Stimulated activated naive CD4-positive, alpha-beta T cell (primary cell): ENCODE measurements at places on chromosomes 1 and 21.

DNA sequence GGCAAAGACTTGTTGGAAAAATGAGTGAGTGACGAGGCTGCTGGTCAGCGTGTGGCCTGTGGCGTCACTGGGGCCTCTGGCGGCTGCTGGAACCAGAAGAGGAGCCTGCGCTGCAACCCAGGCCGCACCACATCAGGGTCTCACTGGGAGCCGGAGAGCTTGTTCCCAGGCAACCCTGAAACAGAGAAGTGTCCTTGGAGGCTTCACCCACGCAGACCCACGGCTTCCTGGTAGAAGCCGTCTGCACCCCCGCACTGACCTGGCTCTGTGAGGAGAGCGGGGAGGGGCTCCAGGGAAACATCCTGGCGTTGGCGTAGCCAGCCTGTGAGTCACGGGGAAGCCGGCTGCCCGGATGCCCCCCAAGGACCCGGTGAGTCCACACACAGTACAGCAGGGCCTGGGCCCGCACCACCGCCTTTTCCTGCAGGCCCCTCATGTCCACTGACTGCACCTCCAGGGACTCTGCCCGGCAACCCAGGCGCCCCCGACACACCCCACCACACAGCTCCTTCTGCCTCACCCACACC, 57.4 kb downstream of the COL6A1 start:
- no peak for DNase-seq

GRCh38 chr1:187696073-187696472, 867.3 kb downstream of the PLA2G4A start:
- DNase-seq, result no peak

DNA sequence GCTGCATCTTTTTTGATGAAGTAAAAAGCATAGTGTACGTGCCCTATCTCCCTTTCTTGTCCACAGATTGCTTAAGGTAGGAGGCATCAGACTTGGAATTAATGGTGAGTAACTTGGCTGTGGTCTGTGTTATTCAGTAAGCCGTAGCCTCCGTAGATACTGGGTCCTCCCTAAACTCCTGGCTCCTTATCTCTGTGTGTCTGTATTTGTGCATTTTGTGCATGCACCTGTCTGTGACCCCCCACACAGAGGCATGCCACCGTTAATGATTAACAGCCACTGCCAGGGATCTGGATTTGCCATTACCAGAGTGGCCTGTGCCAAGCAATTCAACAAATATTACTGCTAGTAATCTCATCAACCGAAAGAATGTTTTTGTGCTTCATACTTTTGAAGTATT, 31.9 kb downstream of the MAP3K21 start:
- no peak for DNase-seq

DNA sequence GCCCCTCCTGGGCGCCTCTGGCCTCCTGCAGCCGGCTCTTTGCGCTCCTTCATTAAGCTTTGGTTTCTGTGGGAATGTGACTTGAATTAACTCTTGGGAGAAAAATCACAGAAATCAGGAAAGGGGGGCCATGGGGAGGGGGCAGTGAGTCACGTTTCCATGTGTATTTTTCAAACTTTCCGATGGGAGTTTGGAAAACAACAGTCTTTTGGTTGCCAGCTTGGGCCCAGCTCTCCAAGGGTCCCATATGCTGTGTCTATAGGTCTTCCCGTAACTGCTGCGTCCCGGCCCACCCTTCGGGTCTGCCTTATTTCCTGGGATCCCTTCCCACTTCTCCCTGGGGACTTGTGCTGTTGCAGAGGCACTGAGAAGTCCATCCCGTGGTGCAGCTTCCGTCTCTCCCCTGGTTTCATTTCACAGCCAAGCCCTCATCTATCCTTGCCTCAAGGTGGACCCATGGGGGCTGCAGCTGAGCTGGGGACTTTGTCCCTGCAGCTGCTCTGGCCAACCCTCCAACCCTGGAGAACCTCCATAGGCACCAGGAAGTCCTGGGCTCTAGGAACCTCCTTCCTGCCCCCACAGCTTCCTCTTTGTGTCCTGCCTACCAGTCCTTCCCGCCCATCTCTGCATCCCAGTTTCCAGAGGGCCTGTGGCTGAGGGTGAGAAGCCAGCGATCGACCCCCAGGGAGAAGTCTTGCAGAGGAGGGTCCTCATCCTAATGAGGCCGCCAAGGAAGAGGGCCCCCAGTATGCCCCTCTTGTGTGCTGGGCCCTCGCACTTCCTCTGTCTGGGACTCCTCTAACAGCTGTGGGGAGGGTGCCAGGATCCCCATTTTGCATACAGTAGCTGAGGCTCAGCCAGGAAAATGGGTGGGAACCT, 11.6 kb upstream of the LMNA start:
- DNase-seq, result no peak

GRCh38 chr1:184974056-184974836, at the start of gene NIBAN1:
NIBAN1 (minus strand) TSS chr1:184974508; CDS start chr1:184974356, 152 bp downstream.
- DNase-seq, result peak; percentile 5

DNA sequence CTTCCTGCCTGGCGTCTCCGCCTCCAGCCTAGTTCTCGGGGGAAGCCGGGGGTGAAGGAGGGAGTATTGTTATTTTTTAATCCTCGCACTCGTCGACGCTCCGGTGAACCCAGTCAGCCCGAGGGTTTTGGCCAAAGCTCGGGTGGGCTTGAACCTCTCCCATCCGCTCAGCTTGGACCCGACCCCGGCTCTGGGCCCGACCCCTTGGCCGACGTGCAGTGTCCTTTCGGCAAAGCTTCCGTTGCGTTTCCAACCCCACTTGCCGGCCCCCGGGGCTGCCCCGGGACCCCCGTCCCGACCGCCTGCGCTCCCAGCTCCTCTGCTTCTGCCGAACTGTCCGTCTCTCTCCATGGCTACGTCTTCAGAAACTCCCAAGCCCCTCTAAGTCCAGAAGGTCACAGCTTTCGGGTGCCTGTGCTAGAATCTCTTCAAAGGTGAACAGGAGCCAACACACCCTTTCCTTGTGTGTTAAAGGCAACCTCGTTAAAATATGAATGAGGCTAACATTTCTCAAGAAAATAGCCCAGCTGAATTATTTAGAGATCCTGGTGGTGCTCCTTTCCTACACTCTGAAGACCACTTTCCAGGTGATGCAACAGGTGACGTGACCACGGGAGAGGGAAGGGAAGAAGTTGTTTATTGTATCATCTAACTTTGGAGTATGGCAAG, 647 bp downstream of the DESI2 start:
- DNase-seq, result no peak
